ENCODE measurements at places on chromosomes 12 and 14.

- no peak overlapping the region for H3K4me3 ChIP-seq
- no peak overlapping the region for H3K27ac ChIP-seq
- no peaks in the 10 kb centered on the region for H3K4me1 ChIP-seq
Measured at GRCh38 chr14:59537476-59537875, 39.1 kb downstream of the CCDC175 start.

- no peaks in the 10 kb centered on the region for H3K4me1 ChIP-seq
- DNase-seq = no peak
- H3K27me3 ChIP-seq = no peaks in the 10 kb centered on the region
- no peak overlapping the region for H3K4me3 ChIP-seq
Measured at GRCh38 chr14:47085678-47086077, 434.1 kb upstream of the RPL10L start.

GRCh38 chr12:94244165-94245133 lies 96.1 kb downstream of the PLXNC1 start:
- H3K4me1 ChIP-seq = no peaks in the 10 kb centered on the region
- no peaks in the 10 kb centered on the region for H3K27me3 ChIP-seq
- no peaks in the 10 kb centered on the region for H3K36me3 ChIP-seq
- no peak overlapping the region for H3K4me3 ChIP-seq

DNA sequence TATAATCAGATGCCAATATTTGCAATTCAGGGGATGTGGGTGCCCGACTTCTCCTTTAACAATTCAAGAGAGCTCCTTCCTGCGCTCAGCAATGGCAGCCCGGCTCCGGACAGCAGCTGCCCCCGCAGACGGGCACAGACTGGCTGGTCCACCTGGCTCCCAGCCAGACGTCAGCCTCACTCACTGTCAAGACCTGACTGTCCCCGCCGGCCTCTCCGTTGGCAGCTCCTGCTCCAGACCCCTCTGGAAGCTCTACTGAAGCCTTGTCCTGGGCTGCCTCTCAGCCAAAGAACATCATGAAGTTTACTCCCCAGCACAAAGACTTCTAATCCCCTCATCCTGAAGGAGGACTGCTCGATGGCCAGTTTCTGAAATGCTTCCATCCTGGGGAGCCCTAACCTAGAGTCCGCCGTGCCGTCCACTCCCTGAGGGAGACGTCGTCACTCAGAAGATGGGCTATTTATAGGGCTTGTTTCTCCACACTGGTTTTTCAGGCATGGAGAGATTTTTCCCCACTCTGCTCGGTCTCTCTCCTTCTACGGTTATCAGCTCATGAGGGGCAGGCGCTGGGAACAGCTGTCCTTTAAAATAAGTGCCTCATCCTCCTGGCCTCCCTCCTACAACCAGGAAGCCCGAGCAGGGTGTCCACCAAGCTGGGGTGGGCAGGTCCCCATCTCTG lies 126.2 kb downstream of the RFLNA start:
- peaks cover 32% of the 10 kb centered on the region for H3K4me1 ChIP-seq
- no peaks in the 10 kb centered on the region for H3K27me3 ChIP-seq
- H3K4me3 ChIP-seq = no peak overlapping the region
- H3K27ac ChIP-seq = peak overlapping the region; percentile 89

- peak overlapping the region; percentile 34 for H3K27ac ChIP-seq
- no peaks in the 10 kb centered on the region for H3K36me3 ChIP-seq
Measured at GRCh38 chr12:78792052-78792698, 72.4 kb upstream of the SYT1 start.

GRCh38 chr14:70118064-70118463 lies 70.7 kb downstream of the SLC8A3 start:
- H3K36me3 ChIP-seq = no peaks in the 10 kb centered on the region
- no peaks in the 10 kb centered on the region for H3K27me3 ChIP-seq
- H3K27ac ChIP-seq = no peak overlapping the region

GRCh38 chr14:43894534-43894933 lies 612.5 kb downstream of the FSCB start:
- no peaks in the 10 kb centered on the region for H3K36me3 ChIP-seq
- no peak overlapping the region for H3K27ac ChIP-seq
- no peak for DNase-seq
- H3K27me3 ChIP-seq = no peaks in the 10 kb centered on the region
- H3K4me1 ChIP-seq = no peaks in the 10 kb centered on the region

- peaks cover 23% of the 10 kb centered on the region for H3K4me1 ChIP-seq
- no peak overlapping the region for H3K27ac ChIP-seq
- no peak for DNase-seq
- H3K27me3 ChIP-seq = no peaks in the 10 kb centered on the region
- no peak overlapping the region for H3K4me3 ChIP-seq
Measured at GRCh38 chr14:67365476-67365875, 5.3 kb downstream of the EIF2S1 start.
